ENCODE measurements at places on chromosomes 16 and 17.

DNA sequence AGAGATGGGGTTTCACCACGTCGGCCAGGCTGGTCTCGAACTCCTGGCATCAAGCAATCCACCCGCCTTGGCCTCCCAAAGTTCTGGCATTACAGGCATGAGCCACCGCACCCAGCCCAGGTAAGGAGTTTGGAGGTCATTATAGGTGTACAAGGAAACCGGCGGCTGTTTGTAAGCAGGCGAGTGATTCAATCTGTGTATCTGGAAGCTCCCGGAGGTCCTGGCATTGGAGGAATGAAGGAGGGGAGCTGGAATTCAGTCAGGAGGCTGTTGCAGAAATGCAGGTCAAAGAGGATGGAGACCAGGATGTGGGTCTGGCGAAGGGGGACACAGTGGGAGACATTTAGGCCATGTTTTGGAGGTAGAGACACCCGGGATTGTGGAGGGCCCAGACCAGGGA is 18.8 kb downstream of the CDC42EP4 start:
- no peak for DNase-seq

DNA sequence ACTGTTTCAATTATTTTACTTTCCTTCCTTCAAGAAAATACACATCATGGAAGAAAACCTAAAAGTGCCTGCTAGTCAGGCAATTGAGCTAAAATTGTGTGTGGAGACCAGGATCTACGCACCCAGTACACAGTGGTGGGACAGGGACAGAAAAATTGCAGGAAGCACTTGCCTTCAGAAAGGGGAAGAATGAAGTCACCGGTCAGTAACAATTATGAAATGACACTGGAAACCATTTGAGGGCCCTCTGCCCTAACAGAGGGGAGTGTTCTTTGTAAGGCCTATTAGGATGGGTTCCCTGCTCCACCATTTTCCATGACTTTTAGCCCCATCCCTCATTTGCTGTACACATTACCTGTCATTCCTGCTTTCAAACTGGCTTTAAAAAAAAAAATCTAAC is 4.5 kb upstream of the PHAF1 start:
- DNase-seq: no peak

- DNase-seq: no peak
These were observed 17.0 kb downstream of the PAFAH1B1 start for GRCh38 chr17:2610195-2611175.

GRCh38 chr17:81000631-81001357 is 9.2 kb downstream of the CHMP6 start:
- no peak for DNase-seq

- no peak for DNase-seq
These were observed 35.2 kb downstream of the GJC1 start for GRCh38 chr17:44794851-44795413.

DNA sequence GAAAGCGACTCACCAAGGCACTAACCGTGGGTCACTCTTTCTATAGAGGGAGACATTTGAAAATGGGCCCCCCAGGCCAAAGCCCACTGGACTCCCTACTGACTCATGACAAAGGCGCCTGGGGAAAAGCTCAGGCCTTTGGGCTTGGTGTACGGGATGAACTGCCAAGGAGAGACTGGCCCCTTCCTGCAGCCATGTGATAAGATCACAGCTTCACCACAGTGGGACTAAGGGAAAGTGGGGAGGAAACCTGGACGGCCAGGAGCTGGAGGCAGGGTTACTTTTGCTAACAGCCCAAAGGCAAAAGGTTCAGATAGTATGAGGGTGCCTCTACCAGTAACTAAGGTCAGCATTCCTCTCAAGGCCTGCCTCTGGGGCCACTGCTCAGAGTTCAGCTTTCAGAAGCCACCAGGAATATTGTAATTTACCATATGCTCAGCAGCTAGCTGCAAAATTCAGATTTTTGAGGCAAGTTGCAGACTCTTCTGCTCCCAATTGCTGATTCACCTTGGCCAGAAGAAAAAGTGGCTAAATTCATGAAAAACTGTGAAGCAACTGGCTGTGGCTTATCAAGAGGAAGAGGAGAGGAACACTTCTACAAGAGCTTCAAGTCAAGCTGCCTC is 37.1 kb upstream of the SLC25A19 start:
- DNase-seq: no peak

- DNase-seq: no peak
These were observed 4.6 kb downstream of the TSPOAP1 start for GRCh38 chr17:58324056-58324408.

- peak; percentile 33 for DNase-seq
These were observed 76.0 kb downstream of the ABCC1 start for GRCh38 chr16:16025214-16025968.

GRCh38 chr16:80231888-80232287 is 308.9 kb upstream of the DYNLRB2 start:
- no peak for DNase-seq

DNA sequence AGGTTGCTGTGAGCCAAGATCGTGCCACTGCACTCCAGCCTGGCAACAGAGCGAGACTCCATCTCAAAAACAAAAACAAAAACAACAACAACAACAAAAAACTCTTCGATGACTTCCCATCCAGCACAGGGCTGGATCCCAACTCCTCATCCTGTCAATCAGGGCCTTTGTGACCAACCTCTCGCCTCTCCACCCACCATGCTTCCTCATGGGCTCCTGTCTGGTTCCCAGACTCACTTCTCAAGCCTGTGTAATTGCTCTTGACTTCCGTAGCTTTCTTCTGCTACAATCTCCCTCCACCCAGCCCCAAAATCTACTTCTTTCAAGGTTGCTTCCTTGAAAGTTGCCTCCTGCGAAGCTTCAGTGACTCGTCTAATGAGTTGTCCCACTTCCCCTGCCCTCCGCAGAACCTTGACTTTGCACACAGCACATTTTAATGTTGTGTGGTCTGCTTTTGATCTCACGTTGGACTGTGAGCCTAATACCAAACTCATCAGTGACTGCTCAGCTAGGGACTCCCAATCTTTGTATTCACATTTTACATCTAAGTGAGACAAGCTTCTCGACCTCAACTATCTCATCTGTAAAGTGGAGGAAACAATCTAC is 936 bp upstream of the RASL10B start:
- DNase-seq: no peak

GRCh38 chr17:33651686-33652085 is 358.6 kb upstream of the ASIC2 start:
- DNase-seq: no peak

DNA sequence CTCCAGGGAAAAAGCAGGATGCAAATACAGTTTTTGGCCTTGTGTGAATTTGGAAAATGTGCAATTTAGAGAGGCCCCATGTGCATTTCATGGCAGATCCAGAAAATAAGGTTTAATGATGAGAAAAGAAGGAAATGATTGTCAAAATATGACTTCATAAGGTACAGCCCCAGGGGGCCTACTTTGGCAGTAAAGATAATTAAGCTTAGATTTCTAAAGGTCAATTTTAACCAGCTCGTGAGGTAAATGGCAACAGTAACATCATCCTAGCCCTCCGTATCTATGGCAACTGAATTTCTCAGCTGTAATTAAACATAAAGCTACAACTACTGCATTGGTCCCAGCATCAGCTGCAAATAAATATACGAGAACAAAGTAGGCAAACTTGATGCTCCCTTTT is 30.0 kb upstream of the PRSS54 start:
- no peak for DNase-seq

GRCh38 chr16:7338826-7339225 is 6.2 kb downstream of the RBFOX1 start:
- no peak for DNase-seq

- no peak for DNase-seq
These were observed 11.9 kb downstream of the SCGB1C2 start for GRCh38 chr17:149231-149630.

DNA sequence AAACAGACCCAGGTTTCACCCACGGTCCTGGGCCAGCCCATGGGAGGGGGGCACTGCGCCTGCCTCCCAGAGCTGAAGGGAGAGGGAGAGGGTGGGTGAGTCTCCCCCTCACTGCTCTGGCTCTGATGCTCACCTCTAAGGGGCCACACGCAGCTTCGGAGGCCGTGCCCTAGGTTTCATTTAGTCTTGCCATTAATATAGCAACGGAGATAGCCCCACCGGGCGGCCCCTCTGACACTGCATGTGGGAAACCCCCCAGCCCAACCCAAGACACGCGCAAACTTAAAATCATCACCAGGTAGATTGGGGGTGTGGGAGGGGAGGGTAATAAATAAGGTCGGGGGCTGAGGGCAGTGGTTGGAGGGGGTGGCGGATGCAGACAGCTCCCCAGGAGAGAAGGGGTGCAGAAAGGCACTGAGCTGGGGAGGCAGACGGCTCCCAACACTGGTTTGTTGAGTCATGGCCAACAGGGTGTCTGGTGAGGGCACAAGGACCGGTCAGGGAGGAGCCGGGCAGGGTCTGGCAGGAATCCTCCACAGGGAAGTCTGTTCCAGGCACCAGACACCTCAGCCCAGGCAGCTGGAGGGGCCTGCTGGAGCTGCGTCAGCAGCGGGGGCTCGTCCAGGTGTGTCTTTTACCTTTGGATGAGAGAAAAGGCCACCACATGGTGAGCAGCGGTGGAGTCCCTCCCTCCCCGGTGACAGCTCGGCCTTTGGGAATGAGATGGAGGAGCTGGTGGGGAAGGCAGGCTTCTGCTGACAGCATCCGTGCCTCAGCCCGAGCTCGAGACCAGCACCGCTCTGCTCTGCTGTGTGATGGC is 32.0 kb upstream of the DOC2B start:
- no peak for DNase-seq

- DNase-seq: no peak
These were observed 192.9 kb upstream of the C17orf78 start for GRCh38 chr17:37182786-37183465.

GRCh38 chr16:85983606-85984230 is 84.8 kb downstream of the IRF8 start:
- DNase-seq: no peak

GRCh38 chr16:79751471-79752184 is 151.1 kb upstream of the MAF start:
- DNase-seq: peak; percentile 87

GRCh38 chr17:16068323-16068722 is 68.7 kb downstream of the TTC19 start:
- no peak for DNase-seq

GRCh38 chr17:45645330-45645729 is 138.8 kb upstream of the CRHR1 start:
- DNase-seq: no peak

GRCh38 chr17:71855010-71855409 is 265.8 kb upstream of the SOX9 start:
- no peak for DNase-seq

DNA sequence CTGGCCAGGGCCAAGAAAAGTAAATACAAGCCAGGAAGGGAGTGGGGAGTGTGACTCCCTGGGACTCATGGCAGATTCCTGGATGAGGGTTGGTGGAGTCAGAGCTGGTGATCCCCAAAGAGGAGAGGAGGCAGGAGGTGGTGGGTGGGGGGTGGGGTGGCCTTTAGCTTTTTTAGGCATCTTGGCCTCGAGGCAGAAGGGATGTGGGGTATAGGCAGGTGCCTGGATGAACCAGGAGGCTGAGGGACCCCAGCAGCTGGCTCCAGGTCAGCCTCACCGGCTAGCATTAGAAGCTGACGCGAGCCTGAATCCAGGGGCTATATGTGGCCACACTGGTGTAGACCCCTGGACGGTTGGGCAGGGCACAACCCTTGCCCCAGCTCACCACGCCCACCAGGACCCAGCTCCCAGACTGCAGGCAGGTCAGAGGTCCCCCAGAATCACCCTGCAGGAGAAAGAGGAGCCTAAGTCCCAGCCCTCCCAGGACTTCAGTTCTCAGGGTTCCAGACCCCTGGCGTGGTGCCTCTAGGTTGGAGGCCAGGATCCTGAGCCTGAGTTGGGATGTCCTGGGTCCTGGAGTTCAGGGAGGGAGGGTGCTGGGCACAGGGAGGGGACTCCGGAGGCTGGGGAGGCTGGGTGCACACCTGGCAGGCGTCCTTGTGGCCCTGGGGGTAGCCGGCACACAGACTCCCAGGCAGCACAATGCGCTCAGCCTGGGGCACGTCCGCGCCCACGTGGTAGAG is 2.8 kb downstream of the PRSS33 start:
- DNase-seq: peak; percentile 14

GRCh38 chr17:12719948-12720347 is 54.3 kb downstream of the MYOCD start:
- DNase-seq: no peak

DNA sequence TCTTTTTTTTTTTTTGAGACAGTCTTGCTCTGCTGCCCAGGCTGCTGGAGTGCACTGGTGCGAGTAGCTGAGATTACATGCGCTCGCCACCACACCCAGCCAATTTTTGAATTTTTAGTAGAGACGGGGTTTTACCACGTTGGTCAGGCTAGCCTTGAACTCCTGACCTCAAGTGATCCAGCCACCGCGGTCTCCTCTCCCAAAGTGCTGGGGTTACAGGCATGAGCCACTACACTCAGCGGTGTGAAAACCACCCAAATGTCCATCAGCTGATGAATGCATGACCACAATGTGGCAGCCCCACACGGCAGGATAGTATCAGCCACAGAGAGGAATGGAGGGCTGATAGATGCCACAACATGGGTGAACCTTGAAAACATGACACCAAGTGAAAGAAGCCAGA is 2.1 kb downstream of the P2RX5 start:
- DNase-seq: no peak

DNA sequence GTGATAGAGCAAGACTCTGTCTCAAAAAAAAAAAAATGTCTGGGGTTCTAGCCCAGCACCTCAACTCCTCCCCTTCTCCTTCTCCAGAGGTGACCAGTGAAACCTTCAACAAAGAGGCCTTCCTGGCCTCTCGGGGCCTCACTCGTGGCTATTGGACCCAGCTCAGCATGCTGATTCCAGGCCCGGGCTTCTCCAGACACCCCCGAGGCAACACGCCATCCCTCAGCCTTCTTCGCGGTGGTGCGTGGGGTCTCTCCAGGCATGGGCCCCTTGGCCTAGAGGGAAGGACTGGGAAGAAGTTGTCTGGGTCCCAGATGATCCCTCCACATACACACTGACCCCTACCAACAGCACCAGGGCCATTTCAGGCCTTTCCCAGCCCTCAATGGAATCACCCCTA is 3.5 kb upstream of the CXCL16 start:
- no peak for DNase-seq

- DNase-seq: no peak
These were observed 4.5 kb downstream of the CD300C start for GRCh38 chr17:74541176-74542111.

DNA sequence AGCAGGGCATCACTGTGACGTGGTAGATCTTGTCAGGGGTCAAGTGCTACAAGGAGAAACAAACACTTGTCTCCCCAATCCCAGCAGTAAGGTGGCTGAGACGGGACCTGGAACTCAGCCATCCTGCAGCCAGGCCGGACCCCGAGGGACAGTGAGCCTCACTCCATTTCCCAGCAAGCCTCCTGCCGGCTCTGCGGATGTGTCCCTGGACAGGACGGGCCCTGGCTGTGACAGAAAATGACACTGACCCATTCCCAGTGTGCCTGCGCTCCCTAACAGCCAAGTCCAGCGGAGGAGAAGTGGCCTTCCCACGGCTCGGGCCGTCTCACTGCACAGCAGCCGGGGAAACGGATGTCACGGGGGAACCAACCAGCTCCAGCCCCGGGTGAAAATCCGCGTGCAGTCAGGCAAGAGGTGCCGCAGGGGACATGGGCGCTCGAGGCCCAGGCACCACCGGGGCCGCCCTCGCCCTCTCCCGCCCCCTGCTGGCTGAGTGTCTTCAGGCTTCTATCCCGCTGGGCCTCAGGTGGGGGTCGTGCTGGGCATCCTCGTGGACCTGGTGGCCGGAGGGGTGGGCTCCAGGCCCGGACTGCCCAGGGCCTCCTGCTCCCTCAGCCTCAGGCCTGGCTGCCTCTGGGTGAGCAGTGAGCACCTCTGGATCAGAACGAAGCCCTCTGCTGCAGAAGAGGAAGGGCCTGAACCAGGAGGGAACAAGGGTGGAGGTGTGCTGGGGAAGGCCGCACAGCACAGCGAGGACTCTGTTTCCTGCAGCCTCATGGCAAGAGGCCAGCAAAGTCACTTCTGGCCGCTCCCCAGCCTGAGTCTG is 6.7 kb downstream of the HAGHL start:
- DNase-seq: no peak

GRCh38 chr17:19678581-19679453 is 30.3 kb downstream of the ALDH3A2 start:
- DNase-seq: no peak

Data from femur (tissue), 1 donor.